Activated CD4-positive, alpha-beta T cell treated with anti-CD3 and anti-CD28 coated beads, Interleukin-2, amount 10 ng/mL, durations not matched to agents 24 days and 14 days (primary cell): ENCODE measurements at places on chromosomes 3 and 15. TPM values are rescaled to one million over a fixed set of nuclear protein-coding genes. Genes with fewer than 3 reads are reported as not detected.

GRCh38 chr3:178140531-178141304 lies 395.5 kb upstream of the KCNMB2 start:
- DNase-seq, result no peak

- DNase-seq, result no peak
Measured at GRCh38 chr3:43215663-43216275, 70.6 kb upstream of the SNRK start.

DNA sequence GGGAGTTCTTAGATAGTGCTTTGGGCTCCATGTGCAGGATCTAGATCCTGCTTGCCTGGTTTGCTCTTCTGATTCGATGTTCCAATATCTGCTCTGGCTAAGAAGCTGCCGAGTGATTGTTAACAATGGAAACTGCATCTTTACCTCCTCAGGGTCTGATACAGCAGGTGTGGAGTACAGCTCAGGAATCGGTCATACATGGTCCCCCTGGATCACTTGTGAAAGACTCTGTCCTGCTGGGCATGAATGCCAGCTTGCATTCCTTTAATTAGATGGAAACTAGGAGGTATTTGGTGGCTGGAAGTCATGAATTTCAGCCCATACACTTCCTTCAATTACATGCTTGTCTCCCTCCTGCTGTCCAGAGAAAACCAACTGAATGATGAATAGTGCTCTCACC lies 95.3 kb downstream of the CHRNA7 start:
- no peak for DNase-seq

- no peak for DNase-seq
Measured at GRCh38 chr3:14452740-14453710, 50.6 kb downstream of the SLC6A6 start.

CCR1 gene
- total RNA-seq, result 5.9 and 6.7 TPM in 2 replicates

GOLGA8T gene
- total RNA-seq, result not detected in 2 replicates

RLBP1 gene
- not detected in 2 replicates for total RNA-seq
